Activated CD4-positive, alpha-beta T cell treated with anti-CD3 and anti-CD28 coated beads, Interleukin-2, amount 50 U/mL, for 4 hours (primary cell): ENCODE measurements at places on chromosomes 2 and 18.

- no peak for DNase-seq
These were observed 163.8 kb upstream of the MYCN start for GRCh38 chr2:15776629-15776919.

DNA sequence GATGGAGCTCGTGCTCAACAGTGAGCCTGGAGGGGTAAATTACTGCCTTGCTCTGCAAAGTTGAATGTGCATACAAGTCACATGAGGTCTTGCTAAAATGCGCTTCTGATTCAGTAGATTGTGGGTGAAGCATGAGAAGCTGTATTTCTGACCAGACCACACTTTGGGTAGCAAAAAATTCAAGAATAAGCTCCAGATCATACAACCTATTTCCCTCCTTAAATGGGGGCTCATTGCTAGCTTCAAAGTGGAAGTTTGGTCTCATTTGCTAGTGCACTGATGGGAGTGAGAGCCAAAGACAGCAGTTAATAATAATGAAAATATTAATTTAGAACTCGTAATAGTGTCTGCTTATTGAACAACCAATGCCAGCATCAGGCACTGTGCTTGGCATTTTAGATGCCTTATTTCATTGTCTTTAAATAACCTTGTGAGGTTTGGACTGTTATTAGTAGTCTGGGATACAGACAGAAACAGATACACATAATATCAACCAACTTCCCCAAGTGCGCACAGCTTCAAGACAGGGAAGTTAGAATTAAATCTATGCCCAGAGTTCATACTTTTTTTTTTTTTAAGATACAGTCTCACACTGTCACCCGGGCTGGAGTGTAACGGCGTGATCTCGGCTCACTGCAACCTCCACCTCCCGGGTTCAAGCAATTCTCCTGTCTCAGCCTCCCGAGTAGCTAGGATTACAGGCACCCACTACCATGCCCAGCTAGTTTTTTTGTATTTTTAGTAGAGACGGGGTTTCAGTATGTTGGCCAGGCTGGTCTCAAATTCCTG lies 18.0 kb downstream of the APOB start:
- no peak for DNase-seq

DNA sequence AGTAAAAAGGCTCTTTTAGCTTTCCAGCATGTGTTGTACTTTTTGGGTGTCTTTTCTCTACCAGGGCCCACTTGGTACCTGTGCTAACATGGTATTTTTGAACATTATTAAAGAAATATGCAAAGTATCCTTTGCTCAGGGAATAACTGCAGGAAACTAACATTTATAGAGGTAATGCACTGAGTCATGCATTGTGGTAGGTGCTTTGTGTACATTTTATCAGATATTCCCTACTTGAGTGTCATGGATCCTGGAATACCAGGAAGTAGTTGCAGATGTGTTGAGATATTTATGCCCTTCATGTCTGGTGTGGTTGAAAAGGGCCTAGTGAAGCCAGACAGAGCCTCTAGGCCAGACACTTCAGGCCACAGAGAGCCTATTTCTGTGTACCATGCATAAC lies 215.5 kb upstream of the CYRIA start:
- DNase-seq, result no peak

GRCh38 chr18:76490670-76491472 lies 4.2 kb downstream of the ZNF516 start:
- DNase-seq, result peak; percentile 53

DNA sequence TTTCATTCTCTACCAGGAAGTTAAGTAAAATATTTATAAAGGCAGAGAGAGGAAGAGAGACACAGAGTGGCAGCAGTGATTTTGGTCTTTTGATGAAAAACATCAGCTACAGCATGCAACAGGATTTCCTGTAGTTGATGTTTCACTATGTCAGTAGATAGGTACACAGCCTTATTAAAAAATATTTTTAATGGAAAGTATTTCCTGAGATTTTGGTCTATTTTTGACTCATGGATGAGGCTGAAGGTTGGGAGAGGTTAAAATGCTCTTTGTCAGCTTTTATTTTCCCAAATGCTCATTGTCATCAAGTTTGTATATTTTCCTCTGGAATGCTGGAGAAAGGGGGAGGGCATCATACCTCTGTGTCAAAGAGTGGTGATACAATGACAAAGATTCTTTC lies 1112.5 kb downstream of the CBLN2 start:
- DNase-seq, result no peak

GRCh38 chr2:149716687-149717086 lies 129.1 kb upstream of the MMADHC start:
- DNase-seq, result no peak

- DNase-seq, result no peak
These were observed 564 bp downstream of the MPV17 start for GRCh38 chr2:27322301-27322765.

- no peak for DNase-seq
These were observed 105.7 kb upstream of the LDAH start for GRCh38 chr2:20928617-20929016.

DNA sequence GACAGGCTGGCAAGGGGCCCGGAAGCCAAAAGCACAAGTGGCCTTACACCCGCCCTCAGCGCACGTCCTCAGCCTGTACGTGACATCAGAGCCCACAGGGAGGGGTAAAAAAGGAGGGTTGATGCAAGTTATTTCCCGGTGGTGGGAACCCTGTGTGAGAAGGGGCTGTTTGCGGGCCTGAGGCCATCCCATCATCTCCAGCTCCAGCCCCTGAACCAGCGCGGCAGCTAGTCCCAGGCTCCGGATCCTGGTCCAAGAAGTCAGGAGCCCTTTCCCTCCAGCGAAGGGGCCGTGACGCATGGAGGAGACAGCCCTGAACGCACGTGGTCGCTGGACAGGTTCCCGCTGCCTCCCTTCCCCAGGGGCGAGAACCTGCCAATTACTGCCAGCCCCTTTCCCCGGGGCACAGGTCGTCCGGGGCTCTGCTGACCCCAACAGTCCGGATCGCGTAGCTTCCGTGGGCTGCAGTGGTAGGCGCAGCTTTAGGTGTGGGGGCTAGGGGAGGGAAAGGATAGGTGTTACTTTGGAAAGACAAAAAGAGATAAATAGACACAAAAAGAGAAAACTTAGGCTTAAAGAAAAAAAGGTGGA lies 1.3 kb upstream of the LRP2 start:
- peak; percentile 40 for DNase-seq

- DNase-seq, result peak; percentile 43
These were observed at the start of gene SNTG2 for GRCh38 chr2:950080-950966. Gene SNTG2 (plus strand): TSS chr2:950849. CDS start chr2:950997, 148 bp downstream.

- DNase-seq, result no peak
These were observed 95.1 kb downstream of the STRN start for GRCh38 chr2:36871068-36871707.
